ENCODE measurements at places on chromosomes 3 and 15.
A peak's percentile ranks its signal among the peaks of the same experiment; 100 is the strongest.

DNA sequence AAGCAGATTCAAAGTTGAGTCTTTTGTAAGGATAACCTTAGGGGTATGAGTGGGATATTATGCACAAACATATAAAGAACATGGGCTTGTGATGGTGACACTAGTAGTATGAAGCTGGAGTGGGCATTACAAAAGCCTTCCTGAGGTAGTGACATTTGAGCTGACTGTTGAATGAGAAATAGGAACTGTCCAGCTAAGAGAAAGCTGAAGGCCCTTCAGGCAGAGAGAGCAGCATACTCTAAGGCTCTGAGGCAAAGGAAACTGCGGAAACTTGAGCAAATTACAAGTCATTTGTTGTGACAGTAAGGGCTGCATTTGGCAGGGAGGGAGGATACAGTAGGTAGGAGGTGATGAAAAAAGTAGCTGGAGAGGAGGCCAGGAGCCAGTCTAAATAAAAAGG, 190.7 kb upstream of the CD96 start:
- DNase-seq: no peak

GRCh38 chr15:75545064-75545463, 34.1 kb downstream of the PTPN9 start:
- no peak for DNase-seq

DNA sequence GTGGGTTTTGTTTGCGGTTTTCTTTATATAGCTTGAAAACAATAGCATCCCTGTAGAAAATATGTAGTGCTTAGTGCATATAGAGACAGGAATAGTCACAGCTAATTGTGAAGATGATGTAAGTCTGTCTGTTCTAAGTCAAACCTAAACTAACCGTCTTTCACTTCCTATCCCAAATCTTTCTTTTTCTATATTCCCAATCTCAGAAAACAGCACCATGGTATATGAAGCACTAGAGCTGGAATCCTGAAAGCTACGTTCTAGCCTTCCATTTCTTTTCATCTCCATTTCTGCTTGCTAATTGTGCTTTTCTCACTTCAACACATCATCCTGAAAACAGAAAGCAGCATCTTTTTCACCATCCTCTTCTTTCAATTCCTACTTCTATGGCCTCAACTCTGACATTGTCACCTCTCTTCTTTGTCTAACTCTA, 1235.5 kb downstream of the ROBO2 start:
- DNase-seq: no peak

GRCh38 chr3:73073091-73073707, 11.7 kb downstream of the EBLN2 start:
- no peak for DNase-seq

- DNase-seq: no peak
Observed at GRCh38 chr3:114587986-114588385, 294.2 kb downstream of the TIGIT start.

DNA sequence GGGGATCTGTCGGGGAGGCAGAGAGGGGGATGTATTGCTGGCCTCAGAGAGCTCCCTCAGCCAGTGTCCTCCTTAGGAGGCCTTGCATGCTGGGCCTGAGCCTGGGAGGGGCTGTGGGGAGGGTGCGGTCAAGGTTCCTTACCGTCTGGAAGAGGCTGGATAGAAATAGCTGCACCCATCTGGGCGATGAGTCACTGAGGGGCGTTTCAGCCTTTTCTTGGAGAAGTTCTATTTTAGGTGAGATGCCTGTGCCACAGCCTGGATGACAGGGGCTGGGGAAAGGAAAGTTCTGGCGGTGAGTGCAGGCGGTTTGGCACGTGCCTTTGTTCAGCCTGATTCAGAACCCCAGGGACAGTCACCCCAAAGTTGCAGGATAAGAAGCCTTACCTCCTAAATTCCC, 35.7 kb upstream of the APEH start:
- DNase-seq: peak; percentile 67

- peak; percentile 78 for DNase-seq
Observed at GRCh38 chr3:170809007-170809974, 60.7 kb downstream of the RPL22L1 start.

DNA sequence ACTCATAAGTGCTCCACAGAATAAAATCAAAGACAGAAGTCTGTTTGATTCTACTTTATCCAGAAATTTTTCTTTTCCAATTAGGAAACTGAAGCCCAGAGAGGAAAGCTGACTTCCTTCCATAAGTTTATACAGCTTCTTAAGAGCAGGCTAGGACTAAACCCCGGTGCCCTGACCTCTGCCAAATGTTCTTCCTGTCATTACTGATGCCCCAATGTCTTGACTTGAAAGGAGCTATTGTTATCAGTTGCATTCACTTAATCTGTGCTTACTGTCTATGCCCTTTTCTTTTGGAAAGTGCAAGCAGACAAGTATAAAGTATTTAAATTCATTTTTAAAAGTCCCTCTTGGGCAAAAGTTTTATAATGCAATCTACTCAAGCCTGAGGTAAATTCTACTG, 18.1 kb downstream of the CD200 start:
- no peak for DNase-seq

DNA sequence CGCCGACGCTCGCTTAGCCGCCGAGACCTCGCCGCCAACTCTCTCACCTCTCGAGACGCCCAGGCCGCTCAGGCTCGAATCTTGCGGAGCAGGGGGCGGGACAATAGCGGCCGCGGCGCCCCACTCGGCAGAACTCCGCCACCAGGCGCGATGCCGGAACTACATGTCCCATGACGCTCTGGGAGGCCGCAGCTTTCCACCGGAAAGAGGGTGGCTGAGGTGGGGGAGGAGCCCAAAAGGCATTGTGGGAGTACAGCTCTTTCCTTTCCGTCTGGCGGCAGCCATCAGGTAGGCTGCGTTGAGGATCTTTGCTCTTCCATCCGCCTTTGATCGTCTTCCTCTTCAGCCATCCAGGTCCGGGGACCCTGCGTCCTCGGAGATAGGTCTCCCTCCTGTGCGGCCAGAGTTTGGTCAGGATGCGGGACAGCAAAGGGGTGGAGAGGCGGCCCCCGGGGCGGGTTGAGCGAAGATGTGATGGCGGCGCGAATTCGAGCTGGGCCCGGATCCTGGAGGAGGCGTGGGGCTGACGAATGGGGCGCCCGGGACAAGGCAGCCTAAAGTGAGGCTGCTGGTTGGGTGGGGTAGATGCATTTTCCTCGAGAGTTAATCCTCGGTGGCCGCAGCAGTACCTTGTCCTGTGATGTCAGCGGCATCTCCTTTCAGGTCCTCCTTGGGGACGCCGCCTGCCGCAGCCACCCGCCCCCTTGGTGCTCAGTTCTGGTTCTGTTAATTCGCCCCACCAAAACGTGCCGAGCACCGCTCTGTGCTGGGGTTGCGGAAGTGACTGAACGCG, at the start of the genes NKIRAS1 and RPL15:
TSS of gene NKIRAS1 (minus strand) at position 105 of the 793 bp plus-strand sequence. CDS start 6,086 bp downstream, outside the sequence.
TSS of gene RPL15 (plus strand) at position 247 of the 793 bp plus-strand sequence. CDS start 728 bp downstream, outside the sequence.
- peak; percentile 89 for DNase-seq

Data from RWPE1 (cell line).